ENCODE measurements at places on chromosomes 3 and 15. TPM values are rescaled to one million over a fixed set of nuclear protein-coding genes. Genes with fewer than 3 reads are reported as not detected.

The CCDC50 gene
- total RNA-seq: 125 TPM

The MEIS2 gene
- 12.2 TPM for total RNA-seq

The DNAH1 gene
- total RNA-seq: 2.2 TPM

The ZNF80 gene
- total RNA-seq: not detected

The STARD5 gene
- 2.1 TPM for total RNA-seq

The RPL39L gene
- total RNA-seq: 20.4 TPM

The PLA2G4E gene
- not detected for total RNA-seq

The CPA3 gene
- not detected for total RNA-seq

The LIPH gene
- total RNA-seq: under 0.01 TPM

The C2CD4A gene
- 2.3 TPM for total RNA-seq

The NOX5 gene
- under 0.01 TPM for total RNA-seq

The STXBP5L gene
- total RNA-seq: not detected

The VGLL3 gene
- 0.17 TPM for total RNA-seq

The THBS1 gene
- 6,983 TPM for total RNA-seq

The LRTM1 gene
- not detected for total RNA-seq

The GRM2 gene
- 0.09 TPM for total RNA-seq

The TASOR gene
- total RNA-seq: 72.4 TPM

The TTC21A gene
- 1.4 TPM for total RNA-seq

The ATP8B4 gene
- total RNA-seq: 1.5 TPM

The CLEC3B gene
- 0.65 TPM for total RNA-seq

The DLEC1 gene
- total RNA-seq: not detected

The PTPN9 gene
- 19.6 TPM for total RNA-seq

The TMEM212 gene
- not detected for total RNA-seq

The PIERCE2 gene
- 0.76 TPM for total RNA-seq

Measured in dermis lymphatic vessel endothelial cell (primary cell).